Muscle of back (tissue), 13 donors: ENCODE measurements at places on chromosomes 2 and 18. TPM values are rescaled to one million over a fixed set of nuclear protein-coding genes. Genes with fewer than 3 reads are reported as not detected.

The NT5DC4 gene
- 0.18 TPM for polyA plus RNA-seq

The ARHGEF33 gene
- polyA plus RNA-seq = 1.5 TPM

- peak; percentile 73 for DNase-seq
Observed at GRCh38 chr18:62877411-62878221, 162.3 kb downstream of the PHLPP1 start.

The TRABD2A gene
- polyA plus RNA-seq = 0.17 TPM

The ACSL3 gene
- 49.7 TPM for polyA plus RNA-seq

The GATA6 gene
- 1.9 TPM for polyA plus RNA-seq

GRCh38 chr18:10070561-10071000 is 156.8 kb downstream of the VAPA start:
- DNase-seq = no peak

GRCh38 chr2:188065386-188065785 is 226.3 kb upstream of the GULP1 start:
- no peak for DNase-seq

GRCh38 chr2:23554054-23554697 is 169.2 kb downstream of the KLHL29 start:
- DNase-seq = peak; percentile 79

The ZNF521 gene
- polyA plus RNA-seq = 39.9 TPM

GRCh38 chr2:145822892-145823534 is 1303.1 kb upstream of the ZEB2 start:
- DNase-seq = no peak

- DNase-seq = no peak
Observed at GRCh38 chr2:48173141-48173540, 266.8 kb upstream of the FBXO11 start.

The UGT1A3 gene
- not detected for polyA plus RNA-seq

- no peak for DNase-seq
Observed at GRCh38 chr2:192044496-192044895, 150.2 kb downstream of the TMEFF2 start.

DNA sequence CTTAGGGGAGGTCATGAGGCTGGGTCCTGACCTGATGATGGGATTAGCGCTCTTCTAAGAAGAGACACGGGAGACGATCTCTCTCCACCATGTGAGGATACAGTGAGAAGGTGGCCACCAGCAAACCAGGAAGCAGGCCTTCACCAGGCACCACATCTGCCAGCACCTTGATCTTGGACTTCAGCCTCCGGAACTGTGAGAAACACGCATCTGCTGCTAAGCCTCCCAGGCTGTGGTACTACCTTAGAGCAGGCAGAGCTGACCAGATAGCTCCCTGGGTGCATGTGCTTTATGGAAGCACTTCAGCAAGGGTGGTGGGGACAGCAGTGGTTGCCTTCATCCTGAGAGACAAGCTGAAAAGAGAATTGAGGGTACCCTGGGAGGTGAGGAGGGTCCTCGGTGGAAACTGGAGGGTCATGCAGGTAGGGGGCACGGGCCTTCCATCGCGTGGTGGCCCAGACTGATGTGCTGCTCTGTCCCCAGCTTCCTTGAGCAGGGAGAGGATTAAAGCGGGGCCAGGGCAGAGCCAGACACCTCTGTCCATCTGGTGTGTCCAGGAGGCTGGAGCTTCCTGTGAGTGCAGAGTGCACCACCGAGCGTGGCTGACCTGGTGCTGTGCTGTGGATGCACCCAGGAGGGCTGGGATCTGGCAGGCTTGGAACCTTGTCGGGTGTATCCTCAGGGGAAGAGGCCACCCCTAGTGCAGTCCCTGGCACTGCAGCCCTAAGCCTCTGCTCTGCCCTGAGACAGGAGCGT is 42.9 kb upstream of the HS6ST1 start:
- DNase-seq = no peak

DNA sequence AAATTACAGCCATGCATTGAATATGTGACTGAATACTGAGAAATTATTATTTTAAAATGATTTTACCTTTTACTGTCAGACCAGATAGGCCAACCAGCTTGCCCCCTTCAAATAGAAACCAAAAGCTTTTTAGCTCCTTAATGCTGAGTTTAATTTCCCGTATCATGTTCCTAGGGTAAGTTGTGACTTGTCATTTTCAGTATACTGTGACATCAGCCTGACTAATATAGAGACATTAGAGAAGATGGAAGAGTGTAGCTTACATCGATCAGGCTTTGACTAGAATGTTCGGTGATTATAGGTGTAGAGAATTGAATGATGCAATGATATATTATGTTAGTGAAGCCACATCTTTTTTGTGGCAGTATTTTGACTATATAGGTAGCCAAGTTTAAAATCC is 50.6 kb upstream of the ZEB2 start:
- no peak for DNase-seq

The DUSP2 gene
- polyA plus RNA-seq = 4.6 TPM

DNA sequence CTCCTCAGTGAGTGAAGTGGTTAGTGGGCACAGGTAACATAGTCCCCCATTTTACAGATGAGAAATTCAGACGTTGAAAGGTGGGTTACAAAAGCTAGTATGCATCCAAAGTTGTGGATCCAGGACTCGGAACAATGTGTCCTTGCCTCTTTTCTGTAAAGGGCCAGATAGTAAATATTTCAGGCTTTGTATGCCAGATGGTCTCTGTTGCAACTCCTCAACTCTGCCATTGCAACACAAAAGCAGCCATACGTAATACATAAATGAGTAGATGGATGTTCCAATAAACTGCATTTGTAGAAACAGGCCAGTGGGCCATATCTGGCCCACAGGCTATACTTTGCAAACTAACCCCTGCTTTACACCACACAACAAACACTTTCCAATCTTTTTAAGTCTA is 166.6 kb upstream of the PKDCC start:
- DNase-seq = no peak

GRCh38 chr2:73112026-73112912 is 479 bp downstream of the RAB11FIP5 start:
- DNase-seq = no peak

The MC5R gene
- polyA plus RNA-seq = 1.3 TPM

The ARHGAP15 gene
- 11.2 TPM for polyA plus RNA-seq

The ACMSD gene
- polyA plus RNA-seq = 0.29 TPM

DNA sequence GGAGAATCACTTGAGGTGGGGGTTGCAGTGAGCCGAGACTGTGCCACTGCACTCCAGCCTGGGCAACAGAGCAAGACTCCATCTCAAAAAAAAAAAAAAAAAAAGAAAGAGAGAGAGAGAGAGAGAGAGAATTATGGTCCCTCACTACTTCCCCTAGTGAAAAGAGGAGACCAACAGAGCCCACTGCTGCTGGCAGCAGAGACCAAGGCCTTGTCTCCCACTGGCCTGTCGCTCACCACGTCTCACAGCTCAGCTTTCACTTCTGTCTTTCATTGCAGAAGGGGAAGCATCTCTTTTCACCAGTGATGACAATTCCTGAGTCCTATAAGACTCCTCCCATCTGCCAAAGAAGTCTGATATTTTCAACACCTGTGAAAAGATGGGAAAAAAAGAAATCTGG is 81.3 kb downstream of the CLHC1 start:
- DNase-seq = no peak

GRCh38 chr18:43620936-43621335 is 343.6 kb upstream of the SYT4 start:
- peak; percentile 32 for DNase-seq

The CCDC74B gene
- 1.8 TPM for polyA plus RNA-seq

- DNase-seq = peak; percentile 83
Observed at GRCh38 chr2:60414495-60415138, 138.8 kb downstream of the BCL11A start.

The ALK gene
- 0.36 TPM for polyA plus RNA-seq

DNA sequence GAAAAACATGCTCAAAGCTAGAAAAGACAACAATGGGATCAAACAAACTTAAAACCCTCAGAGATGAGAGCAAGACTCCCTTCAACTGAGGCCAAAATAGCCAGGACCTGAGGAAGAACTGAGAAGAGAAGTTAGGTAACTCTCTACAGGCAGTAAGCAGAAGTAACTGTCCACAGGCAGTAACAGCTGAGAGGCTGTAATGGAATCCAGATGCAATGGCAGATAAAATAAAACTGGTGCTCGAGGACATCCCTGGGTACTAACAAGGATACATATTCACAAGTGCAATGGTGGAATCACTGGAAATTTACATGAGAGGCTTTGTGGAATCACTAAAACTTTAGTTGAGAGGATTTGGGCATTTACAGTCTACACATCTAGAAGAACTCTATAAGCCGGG is 30.4 kb upstream of the C2orf66 start:
- DNase-seq = no peak

DNA sequence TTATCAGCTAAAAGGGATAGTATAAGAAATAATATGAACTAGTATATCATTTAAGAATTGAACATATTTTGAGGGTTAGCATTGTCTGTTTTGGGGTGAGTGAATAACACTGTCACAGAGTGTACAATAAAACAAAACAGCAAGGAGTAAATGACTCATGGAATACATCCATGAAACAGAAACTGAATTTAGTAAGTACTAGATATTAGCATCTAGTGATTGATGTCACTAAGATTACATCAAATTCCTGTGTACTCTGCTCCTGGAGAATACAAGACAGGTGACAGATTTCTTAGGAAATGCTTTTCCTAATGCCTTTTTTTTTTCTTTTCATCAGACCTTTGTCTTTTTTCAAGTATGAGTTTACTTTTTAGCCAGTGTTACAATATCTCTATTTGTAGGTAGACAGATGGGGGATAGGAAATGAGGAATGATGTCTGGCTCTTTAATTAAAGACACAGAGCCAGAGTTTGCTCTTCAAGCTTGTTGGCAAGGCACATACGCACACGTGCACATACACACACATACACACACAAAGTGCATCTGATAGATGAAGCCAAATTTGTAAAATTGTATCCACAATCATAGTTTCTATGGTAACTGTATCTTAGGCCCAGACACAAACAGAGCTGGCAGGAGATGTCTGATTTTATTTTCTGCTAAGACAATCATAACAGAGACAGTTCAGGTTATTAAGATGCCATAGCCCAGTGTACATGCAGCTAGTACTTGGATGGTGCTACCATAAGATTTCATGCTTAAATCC is 138.2 kb upstream of the NRP2 start:
- no peak for DNase-seq

DNA sequence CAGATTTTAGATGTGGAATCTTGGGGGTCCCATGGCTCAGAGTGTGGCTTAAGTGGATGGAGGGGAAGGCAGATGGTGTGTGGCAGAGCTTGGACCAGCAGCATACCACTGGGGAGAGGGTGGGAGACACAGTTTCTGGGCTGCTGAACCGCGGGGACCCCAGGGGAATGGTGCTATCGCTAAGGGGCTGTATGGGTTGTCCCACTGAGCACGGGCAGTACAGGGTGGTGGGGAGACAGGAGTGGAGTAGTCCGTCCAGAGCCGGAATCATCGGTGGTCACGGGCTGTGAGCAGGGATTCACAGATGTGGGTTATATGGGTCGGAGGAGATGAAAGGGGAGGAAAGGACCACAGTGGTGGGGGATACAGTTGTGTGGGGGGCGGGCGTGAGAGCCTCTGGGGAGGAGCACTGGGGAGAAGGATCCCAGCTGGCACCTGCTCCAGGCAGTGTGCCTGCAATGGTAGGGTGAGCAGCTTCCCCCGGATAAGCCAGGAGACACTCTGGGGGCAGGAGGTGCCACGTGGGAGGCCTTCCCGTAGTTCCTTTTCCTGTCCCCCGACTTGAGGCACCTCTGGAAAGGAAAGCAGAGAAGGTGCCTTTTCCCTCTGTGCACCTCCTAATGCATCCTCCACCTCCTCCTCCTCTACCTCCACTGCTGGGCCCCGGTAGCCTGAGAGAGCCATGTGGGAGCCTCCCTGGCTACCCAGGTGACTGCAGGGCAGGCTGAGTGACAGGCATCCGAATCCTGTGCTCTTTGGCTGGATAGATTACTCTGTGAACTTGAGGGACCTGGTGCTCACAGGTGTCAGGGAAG is 24.9 kb downstream of the IGFBP5 start:
- no peak for DNase-seq

- DNase-seq = no peak
Observed at GRCh38 chr2:236214376-236214995, 46.3 kb upstream of the GBX2 start.

The PDE11A gene
- polyA plus RNA-seq = 0.67 TPM

DNA sequence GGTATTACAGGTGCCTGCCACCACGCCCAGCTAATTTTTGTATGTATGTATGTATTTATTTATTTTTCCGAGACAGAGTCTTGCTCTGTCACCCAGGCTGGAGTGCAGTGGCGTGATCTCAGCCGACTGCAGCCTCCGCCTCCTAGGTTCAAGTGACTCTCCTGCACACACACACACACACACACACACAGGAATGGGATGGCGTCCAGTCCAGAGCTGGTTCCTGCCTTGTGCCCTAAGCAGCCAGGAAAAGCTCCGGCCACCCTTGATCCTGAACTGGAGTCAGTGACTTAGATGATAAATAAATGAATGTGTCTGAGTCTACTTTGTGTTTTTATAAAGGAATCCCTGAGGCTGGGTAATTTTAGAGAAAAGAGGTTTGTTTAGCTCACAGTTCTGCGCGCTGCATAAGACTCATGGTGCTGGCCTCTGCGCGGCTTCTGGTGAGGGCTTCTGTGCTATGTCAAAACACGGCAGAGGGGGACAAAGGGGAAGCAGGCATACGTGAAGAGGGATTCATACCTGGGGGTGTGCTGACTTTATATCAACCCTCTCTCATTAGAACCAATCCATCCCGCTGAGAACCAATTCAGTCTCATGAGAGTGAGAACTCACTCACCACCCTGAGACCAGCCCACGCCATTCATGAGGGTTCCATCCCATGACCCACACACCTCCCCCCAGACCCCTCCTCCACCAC is 59.7 kb upstream of the PHLPP1 start:
- no peak for DNase-seq

The STPG4 gene
- polyA plus RNA-seq = 0.11 TPM

GRCh38 chr2:75595541-75596395 is 35.0 kb upstream of the EVA1A start:
- DNase-seq = peak; percentile 91
